Motor neuron (in vitro differentiated cells): ENCODE measurements at places on chromosomes 5 and 9. TPM values are rescaled to one million over a fixed set of nuclear protein-coding genes. Genes with fewer than 3 reads are reported as not detected.

Gene RANBP17
- 29.6 and 43.9 TPM in 2 replicates for total RNA-seq

Gene ANKRD34B
- total RNA-seq, result 0.07 and 0.29 TPM in 2 replicates

GRCh38 chr5:121707178-121707577, 144.5 kb upstream of the FTMT start:
- peak; percentile 61 for ATAC-seq

DNA sequence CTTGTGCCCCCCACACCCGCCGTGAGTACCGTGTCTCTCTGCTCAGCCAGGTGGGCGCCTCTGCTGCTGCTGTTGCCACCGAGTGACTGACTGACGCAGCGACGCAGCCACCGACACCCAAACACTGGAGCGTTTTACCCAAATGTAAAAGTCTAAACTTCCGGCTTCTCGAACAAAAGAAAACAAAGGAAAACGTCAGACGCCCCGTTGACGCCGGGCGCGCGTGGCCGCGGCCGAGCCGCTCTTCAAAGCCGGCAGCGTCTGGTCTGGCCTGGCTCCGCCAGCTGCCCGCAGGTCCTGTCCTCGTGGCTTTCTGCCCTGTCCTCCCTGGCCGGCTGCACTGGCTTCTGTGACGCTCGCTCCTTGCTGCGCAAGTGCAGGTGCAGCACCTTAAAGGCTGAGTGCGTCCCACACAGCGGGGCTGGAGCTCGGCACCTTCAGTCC, 41.4 kb upstream of the CLPTM1L start:
- ATAC-seq, result peak; percentile 64

DNA sequence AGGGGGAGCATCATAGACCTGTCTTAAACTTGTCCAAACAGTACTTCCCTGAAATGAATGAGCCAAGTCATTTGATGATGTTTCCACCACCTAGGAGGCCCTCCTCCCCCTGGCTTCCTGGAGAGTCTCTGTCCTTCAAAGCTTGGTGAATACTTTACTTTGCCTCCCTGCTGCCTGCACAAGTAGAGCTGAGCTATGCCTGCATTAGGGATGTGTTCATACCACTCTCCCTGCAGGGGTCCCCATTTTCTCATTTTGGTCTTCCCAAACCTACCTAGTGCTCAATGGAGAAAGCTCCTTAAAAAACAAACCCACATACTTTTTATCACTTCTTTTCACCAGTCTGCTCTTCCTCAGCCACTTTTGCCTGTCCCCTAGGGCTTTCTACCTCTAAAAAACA, 7.7 kb downstream of the CCNI2 start:
- ATAC-seq, result no peak

DNA sequence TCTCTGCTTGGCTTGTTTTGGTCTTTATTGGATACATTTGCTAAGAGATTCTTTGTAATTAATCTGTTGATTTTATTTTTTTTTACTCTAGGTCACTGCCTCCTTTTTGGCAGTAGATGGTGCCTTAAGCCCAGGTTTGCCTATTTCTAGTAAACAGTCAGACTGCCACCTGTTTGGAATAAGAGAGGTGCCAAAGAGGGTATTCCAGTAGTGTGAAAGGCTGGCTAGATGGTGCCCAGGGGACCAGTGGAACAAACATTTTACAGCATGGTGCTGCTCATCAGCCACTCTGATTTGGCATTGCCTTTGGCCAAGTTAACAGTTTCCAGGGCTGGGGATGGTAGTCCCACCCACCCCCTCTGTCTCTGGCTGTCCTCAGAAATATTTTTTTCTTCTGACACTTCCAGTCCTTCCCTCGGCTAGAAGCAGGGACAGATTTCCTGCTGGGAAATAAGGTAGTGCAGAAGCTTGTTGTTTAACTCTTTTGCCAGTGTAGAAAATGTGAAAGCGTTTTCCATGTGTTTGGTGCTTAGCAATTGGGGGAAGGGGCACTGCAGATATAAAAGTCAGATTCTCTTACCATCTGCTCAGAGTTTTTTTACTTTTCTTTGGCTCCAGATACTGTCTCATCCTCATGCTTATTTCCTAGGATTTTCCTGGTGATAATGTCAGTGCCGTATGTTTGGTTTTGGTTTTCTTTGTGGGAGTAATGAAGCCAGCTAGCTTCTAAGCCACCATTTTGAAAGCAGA, 36.6 kb upstream of the FBXL7 start:
- no peak for ATAC-seq

GRCh38 chr5:161411156-161411555, 135.4 kb downstream of the GABRB2 start:
- no peak for ATAC-seq

DNA sequence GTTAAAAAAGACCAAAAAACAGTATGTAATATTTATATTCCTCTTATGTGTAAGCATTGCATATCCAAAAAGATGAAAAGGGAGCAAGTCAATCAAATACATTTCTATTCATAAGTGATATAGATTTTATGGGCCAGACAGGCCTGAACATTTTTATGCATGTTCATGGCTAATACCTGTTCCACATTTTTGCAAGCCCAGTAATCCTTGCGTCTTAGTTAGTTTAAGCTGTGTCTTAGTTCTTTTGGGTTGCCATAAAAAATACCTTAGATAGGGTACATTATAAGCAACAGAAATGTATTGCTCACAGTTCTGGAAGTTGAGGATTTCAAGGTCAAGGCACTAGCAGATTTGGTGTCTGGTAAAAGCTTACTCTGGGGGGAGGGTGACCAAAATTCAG, 342.1 kb downstream of the TAF11L14 start:
- no peak for ATAC-seq

DNA sequence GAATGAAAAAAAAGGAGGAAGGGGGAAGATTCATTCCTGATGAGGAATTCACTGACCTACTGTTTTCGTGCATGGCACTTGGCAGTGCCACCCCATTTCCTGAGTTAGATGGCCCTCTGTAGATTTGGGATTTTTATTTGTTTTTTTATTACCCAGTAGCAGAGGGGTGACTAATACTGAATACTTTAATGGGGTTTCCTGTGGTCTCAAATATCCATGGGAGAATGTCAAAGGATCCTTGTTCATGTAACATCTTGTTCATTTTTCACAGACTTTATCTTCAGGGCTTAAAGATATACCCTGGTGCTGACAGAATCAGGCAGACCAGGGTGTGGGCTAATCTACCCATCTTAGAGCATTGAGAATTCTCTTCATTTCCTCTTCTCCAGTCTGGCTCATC, 93.0 kb downstream of the MAMDC2 start:
- ATAC-seq, result no peak

Gene GAPT
- 0.27 and 0.76 TPM in 2 replicates for total RNA-seq

Gene HAPLN1
- total RNA-seq, result 0.13 TPM in 1 of 2 replicates, not detected in the other

DNA sequence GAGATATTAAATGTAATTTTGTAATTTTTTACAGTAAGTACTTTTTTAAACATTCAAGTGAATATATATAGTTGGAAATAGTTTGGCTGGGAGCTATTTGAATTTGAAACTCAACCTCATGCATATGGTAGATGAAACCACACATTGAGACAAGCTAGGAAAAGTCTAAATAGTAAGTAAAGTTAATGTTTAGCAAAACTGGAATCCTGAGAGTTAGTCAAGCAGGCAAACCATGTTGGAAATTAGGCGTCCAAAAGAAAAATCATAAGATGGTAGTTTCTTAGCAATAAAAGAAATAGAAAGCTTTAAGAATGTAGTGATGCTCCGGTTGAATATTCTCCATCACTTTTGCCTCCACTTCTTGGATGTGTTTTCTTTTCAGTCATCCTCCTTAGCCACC, 657.1 kb upstream of the CDH10 start:
- ATAC-seq, result no peak

DNA sequence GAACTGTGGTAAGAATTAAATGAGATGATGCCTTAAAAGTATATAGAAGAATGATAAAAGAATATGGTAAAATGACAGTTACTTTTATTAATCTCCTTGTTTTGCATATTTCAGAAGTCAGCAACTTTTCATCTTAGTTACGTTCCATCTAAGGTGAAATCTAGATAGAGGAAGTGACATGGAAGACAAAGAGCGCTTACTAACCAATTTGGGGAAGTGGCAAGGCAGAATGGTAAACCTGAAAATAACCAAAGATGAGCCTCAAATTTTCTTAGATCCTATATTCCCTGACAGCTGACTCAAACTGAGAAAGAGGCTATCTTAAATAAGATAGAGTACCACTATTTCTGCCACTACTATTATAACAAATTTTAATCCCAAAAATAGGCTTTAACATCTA, 52.5 kb downstream of the FGF10 start:
- no peak for ATAC-seq

Gene OR1Q1
- not detected in 2 replicates for total RNA-seq

DNA sequence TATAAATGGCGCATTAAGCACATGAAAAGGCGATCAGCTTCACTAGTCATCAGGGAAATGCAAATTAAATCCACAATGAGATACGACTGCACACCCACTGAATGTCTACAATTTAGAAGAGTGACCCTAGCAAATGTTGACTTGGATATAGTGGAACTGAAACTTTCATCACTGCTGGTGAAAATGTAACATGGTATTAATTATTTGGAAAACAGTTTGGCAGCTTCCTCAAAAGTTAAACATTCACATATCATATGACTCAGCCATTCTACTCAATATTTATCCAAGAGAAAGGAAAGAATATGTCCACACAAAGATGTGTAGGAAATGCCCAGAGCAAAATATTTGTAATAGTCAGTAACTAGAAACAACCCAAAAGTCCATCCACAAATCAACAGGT, 146.5 kb downstream of the LPAR1 start:
- peak; percentile 30 for ATAC-seq

DNA sequence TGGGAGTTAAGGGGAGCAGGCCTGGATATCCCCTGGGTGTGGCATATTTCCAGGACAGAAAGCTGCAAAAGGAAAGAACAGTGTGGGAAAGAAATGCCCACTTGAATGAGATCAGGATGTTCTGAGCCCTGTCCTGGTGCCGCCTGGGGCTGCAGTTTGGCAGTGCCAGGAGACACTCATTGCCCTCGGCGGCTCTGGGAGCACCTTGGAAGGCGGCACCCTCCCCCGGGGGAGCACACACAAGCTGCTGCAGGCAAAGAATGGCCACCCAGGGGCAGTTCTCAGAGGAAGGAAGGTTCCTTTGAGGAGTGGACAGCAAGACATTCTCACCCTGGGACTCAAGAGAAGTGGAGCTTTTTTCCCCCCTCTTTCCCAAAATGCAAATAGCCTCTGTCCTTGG, 305.3 kb downstream of the NTRK2 start:
- no peak for ATAC-seq

DNA sequence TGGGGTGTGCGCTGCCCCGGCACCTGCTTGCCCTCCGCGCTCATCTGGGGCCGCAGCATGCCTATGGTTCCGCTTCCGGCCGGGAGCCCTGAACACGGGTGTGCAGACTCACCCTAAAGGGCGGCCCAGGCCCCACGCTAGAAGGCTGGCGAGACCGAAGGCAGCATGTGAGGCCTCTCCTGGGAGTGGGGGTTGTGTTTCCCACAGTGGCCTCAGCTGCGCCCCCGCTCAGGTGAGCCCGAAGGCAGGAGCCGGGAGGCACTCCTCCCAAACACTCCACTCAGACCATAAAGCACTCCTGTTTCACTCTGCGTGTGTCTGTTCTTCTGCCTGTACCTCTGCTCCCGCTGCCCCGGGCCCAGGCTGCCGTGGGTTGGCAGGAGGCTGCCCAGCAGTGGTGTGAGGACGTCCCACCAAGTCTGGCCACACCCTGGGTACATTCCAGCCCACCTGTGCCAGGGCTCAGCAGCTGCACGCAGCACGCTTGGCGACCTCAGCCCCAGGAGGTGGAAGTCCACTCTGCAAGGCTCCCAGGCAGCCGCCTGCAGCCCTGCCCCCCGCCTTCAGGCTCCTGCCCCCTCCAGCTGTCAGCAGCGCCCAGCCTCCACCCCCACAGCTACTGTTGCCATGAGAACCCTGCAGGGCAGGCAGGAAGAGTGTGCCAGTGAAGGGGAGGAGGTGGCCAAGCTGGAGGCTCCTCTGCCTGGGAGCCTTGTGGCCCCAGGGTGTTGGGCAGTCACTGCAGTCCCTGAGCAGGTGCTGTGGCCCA, 1.2 kb upstream of the AJM1 start:
- peak; percentile 10 for ATAC-seq

GRCh38 chr9:129506892-129507291, 114.0 kb downstream of the C9orf50 start:
- ATAC-seq, result no peak

DNA sequence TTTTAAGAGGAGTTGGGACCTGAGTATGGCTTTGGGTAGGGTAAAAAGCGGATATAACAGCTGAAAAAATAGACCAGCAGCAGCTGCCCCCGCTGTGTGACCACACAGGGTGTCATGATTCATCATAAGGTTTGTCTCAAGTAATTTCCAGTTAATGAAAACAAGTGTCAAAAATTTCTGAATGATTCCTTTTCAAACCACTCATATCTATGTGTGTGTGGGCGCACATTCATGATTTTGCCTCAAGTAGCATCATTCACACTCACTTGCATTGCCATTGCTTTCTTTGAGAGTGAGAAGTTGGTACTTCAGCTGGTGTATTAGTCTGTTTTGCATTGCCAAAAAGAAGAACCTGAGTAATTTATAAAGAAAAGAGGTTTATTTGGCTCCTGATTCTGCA, 12.1 kb upstream of the TNFAIP8 start:
- ATAC-seq, result no peak

GRCh38 chr5:172283020-172283861, at the start of gene UBTD2:
Gene UBTD2 (minus strand): TSS chr5:172283764. CDS start chr5:172283665, 99 bp downstream.
- ATAC-seq, result peak; percentile 83

DNA sequence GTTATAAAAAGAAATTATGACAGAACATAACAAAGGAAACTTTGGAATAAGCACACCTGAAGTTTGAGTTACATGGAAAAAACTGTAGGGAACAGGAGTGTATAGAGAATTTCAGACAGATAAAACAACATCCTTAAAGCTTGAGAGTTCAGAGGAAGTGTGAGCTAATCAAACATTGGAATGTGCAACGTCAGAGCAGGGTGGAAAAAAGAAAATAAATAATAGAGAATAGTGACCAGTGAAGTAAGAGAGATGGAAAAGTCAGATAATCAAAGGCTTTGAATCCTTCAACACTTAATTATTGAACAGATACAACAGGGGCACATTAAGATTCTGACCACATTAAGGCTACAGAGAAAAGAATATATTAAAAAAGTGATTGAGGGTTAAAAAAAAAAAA, 128.5 kb upstream of the CDH10 start:
- ATAC-seq, result no peak

Gene SAPCD2
- 0.64 and 0.67 TPM in 2 replicates for total RNA-seq

DNA sequence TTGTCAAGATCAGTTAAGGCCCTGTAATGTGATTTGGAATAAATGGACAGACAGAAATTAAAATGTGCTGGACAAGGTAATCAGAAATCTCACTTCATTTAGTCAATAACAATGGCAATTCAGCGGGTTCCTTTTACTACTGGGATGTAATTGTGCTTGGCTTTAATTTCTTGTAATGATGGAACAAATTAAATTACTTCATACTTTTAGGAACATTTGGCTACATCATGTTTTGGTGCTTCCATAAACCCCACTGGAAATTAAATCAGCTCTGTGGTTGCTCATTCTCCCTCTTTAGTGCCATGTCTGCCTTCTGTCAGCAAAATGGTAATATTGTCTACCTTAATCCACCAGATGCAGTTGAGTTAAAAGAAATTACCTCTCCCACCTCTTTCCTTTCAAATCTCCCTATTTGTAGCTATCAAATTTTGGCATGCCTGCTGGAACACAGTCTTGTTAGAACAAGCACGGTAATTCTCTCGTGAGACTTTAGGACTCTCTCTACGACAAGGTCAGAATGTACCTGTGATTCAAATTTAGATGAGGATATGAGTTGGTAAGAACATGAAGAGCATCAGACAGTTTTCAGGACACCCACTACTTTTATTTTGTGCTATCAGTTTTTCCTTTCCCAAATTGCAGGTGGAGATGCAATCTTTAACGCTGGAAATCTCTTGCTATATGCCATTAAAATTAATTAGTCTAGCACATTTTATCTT, 476.3 kb downstream of the RAB3C start:
- ATAC-seq, result no peak

Gene ANKH
- total RNA-seq, result 6.2 and 8.4 TPM in 2 replicates
